ENCODE measurements at places on chromosomes 13 and 19.

DNA sequence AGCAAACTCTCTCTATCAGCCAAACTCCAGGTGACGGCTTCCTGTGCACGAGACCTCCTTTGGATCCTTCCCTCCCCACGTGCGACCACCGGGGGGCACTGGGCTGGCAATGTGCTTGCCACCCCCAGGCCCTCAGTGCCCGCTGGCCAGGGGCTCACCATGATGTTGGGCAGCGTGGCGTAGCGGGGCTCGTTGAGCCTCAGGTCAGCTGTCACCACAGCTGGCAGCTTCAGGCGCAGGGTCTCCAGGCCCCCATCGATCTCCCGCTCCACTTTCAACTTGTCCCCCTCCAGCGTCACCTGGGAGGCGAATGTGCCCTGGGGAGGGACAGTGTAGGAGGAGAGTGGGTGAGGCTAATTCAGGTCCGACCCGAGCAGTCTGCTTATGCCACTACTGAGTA, 4.8 kb upstream of the VSIG10L start:
- DNase-seq, result no peak

- no peak for DNase-seq
Measured at GRCh38 chr13:109764470-109765291, 21.7 kb downstream of the IRS2 start.

DNA sequence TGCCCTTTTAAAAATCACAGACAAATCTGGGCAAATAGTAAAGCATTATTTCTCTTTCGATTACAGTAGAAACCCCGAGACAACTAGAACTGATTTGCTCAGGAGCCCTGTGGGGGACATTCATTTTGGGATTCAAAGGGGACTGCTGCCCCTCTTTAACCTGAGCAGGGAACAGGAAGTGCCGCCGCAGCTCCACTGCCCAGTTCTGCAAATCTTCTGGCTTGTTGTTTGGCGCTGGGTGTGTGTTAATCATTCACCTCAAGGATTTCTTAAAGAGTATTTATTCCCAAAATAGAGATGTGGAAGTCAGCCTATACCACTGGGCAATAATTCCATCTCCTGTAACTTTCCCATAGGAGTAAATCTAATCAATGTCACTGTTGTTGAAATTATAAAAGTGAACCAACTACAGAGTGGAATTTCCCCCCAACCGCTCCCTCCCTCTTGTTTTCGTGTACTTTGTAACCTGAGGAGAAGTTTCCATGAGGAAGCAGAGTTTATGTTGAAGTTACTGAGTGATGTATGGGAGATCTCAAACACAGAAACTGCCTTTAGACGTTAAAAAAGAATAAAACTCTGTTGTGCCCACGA, 515.8 kb downstream of the KLF12 start:
- no peak for DNase-seq

GRCh38 chr13:69970520-69970919, 137.1 kb upstream of the ATXN8OS start:
- DNase-seq, result no peak

DNA sequence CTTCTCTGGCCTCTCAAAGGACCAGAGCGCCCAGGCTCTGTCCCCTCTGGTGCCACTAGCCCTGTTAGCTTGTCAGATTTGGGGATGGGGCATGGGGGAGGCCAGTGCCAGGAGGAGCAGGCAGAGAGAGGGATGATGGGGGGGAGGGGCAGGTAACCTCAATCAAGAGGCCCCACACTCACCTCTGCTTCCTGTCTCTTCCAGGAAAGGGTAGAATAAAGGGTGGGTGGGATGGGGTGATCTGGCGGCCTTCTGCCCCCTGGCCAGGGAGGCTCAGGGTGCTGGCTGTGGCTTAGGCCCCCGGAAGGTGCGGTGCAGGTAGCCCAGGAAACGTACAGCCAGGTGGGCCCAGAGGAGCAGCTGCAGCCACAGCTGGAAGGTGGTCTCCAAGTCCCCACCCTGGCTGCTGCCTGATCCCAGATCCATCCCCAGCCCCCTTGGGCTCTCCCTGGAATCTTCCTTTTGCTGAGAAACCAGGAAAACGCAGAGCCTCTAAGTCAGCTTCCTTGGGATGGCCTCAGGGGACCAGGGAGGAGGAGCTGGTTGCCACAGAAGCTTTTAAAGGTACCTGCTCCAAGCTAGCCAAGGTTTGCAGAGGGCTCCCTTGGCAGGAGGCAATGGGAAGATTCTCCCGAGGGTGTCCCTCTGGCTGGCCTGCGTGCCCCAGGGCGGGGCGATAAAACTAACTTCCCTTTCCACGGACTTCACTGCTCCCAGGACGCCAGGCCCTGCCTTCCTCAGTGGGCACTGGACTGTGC, 5.3 kb downstream of the PRKACA start:
- no peak for DNase-seq

GRCh38 chr13:30034458-30034795, 184.0 kb upstream of the UBL3 start:
- DNase-seq, result no peak

- no peak for DNase-seq
Measured at GRCh38 chr19:30106417-30107095, 164.5 kb downstream of the URI1 start.

- DNase-seq, result no peak
Measured at GRCh38 chr19:7326105-7326877, 22.4 kb upstream of the ARHGEF18 start.

GRCh38 chr13:96034662-96035061, 18.5 kb downstream of the UGGT2 start:
- no peak for DNase-seq

GRCh38 chr13:109615721-109616420, 170.5 kb downstream of the IRS2 start:
- DNase-seq, result no peak

GRCh38 chr19:56245121-56245740, 27.3 kb upstream of the EDDM13 start:
- DNase-seq, result no peak

GRCh38 chr13:35857769-35858168, 273.4 kb downstream of the DCLK1 start:
- no peak for DNase-seq

DNA sequence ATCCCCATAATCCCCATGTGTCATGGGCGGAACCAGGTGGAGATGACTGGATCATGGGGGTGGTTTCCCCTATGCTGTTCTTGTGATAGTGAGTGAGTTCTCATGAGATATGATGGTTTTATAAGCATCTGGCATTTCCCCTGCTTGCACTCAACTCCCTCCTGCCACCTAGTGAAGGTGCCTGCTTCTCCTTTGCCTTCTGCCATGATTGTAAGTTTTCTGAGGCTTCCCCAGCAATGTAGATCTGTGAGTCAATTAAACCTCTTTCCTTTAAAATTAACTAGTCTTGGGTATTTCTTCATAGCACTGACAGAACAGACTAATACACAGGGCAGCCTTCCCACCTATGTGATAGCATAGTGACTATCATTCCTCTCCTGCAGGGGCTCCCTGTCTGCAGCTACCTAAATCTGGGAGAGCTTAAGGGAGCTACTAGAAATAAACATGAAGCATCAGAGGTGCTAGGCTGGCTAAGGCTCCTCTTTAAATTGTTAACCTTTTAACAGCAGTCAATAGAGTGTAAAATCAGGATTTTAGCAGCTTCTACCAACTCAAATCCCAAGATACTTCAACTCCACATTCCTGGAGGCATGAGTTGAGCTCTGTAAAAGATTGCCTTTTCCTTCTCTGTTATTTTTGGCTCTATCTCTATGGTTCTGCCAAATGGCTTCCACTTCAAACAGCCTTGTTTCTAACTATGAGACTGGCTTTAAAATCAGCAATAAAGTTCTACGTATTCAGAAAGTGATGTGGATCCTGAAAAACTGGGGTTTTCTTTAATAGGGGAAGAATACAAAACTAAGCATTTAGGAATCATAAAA, 112.3 kb downstream of the VWA8 start:
- DNase-seq, result no peak

- no peak for DNase-seq
Measured at GRCh38 chr13:80708791-80709190, 367.9 kb upstream of the SPRY2 start.

DNA sequence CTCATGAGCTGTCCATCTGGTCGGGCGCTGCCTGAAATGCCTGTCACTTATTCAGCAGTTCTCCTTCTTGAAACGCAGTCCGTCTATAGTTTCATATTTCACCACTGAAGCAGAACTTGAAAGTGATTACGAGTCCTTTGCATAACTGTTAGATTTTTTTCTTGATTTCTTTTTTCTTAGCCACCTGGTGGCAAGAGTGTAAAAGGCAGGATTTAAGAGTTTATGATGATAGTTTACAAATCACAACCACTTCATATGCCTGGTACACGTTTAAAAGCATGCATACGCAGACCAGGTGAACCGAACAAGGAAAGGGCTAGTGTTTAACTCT, 45.8 kb downstream of the GGACT start:
- no peak for DNase-seq

DNA sequence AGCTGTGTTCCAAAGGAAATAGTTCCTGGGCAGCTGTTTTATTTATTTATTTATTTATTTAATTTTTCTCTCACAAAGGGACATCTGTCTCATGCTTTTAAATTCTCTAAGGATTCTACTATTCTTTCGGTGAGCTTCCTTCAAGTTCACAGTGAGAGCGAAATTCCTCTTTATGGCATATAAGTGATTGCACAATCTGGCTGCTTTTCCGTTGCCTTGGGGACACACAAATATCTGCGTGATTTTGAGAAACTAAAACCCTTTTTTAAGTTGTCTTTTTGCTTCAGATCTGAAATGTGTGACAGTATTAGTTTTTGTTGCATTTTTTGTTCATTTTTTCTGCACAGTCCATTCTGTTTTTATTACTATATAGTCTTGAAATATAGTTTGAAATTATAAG, 19.2 kb downstream of the ZNF486 start:
- DNase-seq, result no peak

GRCh38 chr13:34044041-34044440, 226.1 kb downstream of the RFC3 start:
- no peak for DNase-seq

DNA sequence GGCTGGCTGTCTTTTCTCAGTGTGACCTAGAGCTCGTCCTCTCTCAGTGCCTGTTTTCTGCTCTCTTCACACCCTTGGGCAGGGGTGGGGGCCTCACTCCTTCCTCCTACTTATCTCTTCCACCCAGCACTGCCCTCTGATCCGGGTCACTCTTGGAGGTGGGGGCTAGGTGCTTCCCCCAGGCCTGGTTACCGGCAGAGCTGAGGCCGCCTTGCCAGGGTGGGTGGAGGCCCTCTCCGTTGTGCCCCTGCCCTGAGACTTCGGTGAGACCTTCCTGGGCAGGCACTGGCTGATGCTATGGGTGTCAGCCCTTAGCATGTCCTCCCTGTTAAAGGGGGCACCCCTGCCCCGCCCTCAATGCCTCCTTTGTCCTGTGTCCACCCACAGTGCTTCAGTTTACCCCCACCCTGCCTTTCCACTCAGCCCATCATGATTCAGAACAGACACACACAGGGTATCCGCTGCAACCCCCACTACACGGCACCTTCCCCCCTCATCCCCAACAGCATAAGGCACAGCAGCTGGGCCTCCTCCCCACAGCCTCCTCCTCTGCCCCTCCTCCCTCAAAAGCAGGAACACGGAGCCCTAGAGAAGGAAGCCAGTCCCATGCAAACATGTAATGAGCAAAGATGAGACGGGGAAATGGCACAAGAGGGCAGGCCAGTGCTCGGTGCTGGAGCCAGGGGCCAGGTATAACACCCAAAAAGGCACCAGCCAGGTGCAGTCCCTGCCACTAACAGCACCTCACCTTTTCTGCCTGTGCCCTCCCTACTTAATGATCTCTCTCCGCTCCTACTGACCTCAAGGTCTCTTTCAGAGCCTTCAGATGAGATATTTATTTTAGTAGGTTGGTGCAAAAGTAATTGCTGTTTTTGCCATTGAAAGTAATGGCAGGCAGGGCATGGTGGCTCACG, 9.8 kb downstream of the ZGLP1 start:
- no peak for DNase-seq

DNA sequence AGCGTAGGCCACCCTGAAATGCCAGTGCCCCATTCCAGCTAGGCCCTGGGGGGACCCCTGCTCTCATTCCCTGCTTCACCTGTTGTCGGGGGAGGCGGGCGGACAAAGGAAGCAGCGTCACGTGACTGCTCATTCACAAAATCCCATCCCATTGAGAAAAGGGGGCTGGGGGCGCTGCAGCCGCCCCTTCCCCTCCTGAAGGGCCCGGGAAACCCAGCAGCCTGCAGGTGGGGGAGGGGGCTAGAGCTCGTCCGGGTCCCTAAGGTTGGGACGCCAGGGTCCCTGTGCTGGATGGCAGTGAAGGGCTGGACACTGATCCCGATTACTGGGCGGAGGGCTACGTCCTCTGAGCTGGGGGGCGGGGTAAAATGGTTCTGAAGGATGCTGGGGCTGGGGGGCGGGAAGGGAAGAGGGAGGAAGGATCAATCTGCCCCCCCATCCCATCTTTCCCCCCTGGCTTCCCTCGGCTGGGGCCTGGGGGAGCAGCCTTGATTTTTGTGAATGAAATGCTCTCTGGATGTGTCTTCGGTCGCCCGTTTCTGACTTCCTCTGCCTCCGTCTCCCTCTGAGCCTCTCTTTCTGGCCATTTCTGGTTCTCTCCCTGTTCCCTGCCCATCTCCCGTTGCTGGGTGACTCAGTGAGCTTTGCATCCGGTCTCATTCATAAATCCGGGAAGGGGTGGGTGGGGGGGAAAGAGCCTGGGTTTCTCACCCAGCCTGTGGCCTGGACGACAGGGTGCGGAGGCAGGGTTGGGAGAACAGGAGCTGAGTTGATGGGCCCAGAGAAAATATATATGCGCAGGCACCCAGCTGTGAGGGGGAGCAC, 816 bp downstream of the SPRED3 start:
- DNase-seq, result no peak

GRCh38 chr13:28471421-28471820, 23.5 kb downstream of the FLT1 start:
- no peak for DNase-seq

GRCh38 chr19:32101206-32101605, 244.2 kb upstream of the ZNF507 start:
- DNase-seq, result no peak

DNA sequence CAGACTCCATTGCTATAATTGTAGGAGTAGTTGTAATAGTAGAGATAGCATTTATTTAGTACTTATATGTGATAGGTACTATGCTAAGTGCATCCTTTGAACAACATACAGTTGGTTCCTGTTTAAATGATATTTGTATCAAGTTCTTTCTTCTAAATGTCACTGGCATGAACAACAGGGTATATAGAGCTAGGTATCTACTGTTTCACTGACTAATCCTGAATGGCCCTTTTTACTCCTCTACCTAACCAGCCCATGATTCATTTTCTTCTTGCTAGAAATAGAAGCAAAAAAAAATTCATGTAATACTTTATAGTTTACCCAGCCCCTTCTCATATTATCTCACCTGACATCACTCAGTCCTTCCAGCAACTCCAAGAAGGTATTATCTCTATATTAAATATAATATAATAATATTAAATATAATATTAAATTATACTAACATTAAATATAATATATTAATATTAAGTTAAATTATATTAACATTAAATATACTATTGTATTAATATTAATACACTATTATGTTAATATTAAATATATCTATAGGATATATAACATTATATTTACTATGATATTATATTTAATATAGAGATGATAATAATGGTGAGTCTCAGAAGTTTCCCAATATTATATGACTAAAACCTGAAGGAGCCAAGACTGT, 74.2 kb downstream of the FRY start:
- no peak for DNase-seq

- no peak for DNase-seq
Measured at GRCh38 chr19:55344444-55344843, 4.8 kb downstream of the KMT5C start.

GRCh38 chr19:50719566-50719965, at the start of gene SHANK1:
Gene SHANK1, minus strand, starts transcription at chr19:50719802. Its CDS starts 2,883 bp downstream, at chr19:50716919.
- DNase-seq, result no peak
